ENCODE measurements at places on chromosomes 4 and X. TPM values are rescaled to one million over a fixed set of nuclear protein-coding genes. Genes with fewer than 3 reads are reported as not detected.
A peak's percentile ranks its signal among the peaks of the same experiment; 100 is the strongest.

ADH4 gene
- not detected for total RNA-seq

SPARCL1 gene
- not detected for total RNA-seq

NAP1L5 gene
- 3.9 TPM for total RNA-seq

GRCh38 chr4:16202598-16202997 lies 23.7 kb downstream of the TAPT1 start:
- H3K27me3 ChIP-seq = no peaks in the 10 kb centered on the region
- no peak for DNase-seq
- no peak overlapping the region for H3K4me3 ChIP-seq
- H3K27ac ChIP-seq = no peak overlapping the region
- H3K36me3 ChIP-seq = peaks cover 2% of the 10 kb centered on the region
- H3K4me1 ChIP-seq = no peaks in the 10 kb centered on the region

DNA sequence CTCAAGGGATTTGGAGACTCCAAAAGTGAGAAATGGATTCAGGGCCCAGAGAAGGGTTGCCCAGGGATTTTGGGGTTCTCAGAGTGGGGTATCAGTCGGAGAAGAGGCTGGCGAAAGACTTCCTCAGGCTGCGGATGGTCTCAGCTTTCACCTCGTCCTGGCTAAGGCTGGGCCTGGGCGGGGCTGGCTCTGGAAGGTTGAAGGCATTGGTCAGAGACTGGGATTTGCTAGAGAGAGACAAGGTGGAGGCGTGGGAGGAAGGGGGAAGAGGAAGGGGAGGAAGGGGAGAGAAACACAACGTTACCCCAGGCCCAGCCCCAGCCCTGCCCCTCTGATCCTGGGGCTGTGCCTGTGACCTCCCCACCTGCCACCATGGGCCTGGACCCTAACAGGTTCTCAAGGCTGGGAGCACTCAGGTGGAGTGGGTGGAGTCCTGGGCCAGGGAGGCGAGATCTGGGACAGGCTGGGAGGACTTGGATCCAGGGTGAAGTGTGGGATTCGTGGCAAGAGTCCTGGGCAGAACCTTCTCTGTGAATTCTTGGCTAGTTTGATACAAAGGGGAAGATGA lies 9.4 kb upstream of the TIMP1 start:
- peaks cover 17% of the 10 kb centered on the region for H3K4me1 ChIP-seq
- peaks cover 21% of the 10 kb centered on the region for H3K36me3 ChIP-seq
- H3K27me3 ChIP-seq = no peaks in the 10 kb centered on the region
- H3K27ac ChIP-seq = peak overlapping the region; percentile 68
- no peak overlapping the region for H3K4me3 ChIP-seq

DNA sequence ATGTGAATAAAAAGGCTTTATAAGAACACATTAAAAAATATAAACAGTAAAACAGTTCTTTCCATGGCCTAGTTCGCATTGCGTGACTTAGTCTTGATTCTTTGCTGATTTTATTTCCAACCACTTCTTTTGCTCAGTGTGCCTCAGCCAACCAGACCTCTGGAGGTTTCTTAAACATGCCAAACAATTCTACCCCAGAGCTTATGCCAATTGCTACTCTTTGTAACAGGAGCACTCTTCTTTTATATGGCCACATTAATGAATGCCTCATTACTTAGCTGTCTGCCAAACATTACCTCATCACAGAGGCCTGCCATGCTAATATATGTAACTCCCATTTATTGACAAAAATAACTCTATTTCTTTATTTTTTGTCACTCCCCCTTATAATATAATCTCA lies 202.3 kb downstream of the NDST4 start:
- H3K4me3 ChIP-seq = no peak overlapping the region
- no peak overlapping the region for H3K27ac ChIP-seq
- no peaks in the 10 kb centered on the region for H3K4me1 ChIP-seq

- H3K4me1 ChIP-seq = no peaks in the 10 kb centered on the region
- no peak for DNase-seq
- H3K4me3 ChIP-seq = no peak overlapping the region
Measured at GRCh38 chrX:32448945-32449344, 762.4 kb downstream of the DMD start.

- DNase-seq = no peak
- no peak within 1 kb of the TSS for H3K27ac ChIP-seq
- H3K4me1 ChIP-seq = no peaks in the 10 kb centered on the region
- H3K4me3 ChIP-seq = peak within 1 kb of the TSS; percentile 86
- no peaks in the 10 kb centered on the region for H3K36me3 ChIP-seq
- peaks cover 27% of the 10 kb centered on the region for H3K27me3 ChIP-seq
Measured at GRCh38 chr4:155666344-155667221, at the start of gene GUCY1A1. Gene GUCY1A1 (plus strand): TSS chr4:155666848. CDS start chr4:155696868, 30,020 bp downstream.

GRCh38 chrX:153507484-153508178 lies 9.8 kb upstream of the ATP2B3 start:
- no peak overlapping the region for H3K4me3 ChIP-seq
- H3K36me3 ChIP-seq = peaks cover 1% of the 10 kb centered on the region
- peak; percentile 58 for DNase-seq
- no peak overlapping the region for H3K27ac ChIP-seq

DNA sequence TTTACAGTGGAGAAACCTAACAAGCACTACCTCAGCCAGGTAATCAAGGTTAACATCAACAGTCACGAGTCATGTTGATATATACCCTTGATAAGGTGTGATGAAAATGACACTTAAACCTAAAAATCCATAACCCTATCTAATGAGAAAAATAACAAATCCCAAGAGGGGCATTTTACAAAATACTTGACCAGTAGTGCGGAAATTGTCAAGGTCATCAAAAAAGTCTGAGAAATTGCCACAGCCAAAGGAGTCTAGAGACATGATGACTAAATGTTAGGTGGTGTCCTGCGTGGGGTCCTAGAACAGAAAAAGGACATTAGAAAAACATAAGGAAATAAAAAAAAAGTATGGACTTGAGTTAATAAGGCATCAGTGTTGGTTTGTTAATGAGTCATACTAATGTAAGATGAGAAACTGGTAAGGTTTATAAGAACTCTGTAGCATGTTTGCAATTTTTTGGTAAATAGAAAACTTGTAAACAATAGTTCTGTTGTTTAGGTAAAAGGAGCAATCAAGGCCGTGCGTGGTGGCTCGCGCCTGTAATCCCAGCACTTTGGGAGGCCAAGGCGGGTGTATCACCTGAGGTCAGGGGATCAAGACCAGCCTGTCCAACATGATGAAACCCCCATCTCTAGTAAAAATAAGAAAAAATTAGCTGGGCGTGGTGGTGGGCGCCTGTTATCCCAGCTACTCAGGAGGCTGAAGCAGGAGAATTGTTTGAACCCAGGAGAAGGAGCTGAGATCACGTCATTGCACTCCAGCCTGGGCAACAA lies 2.9 kb downstream of the RPL36A start:
- no peaks in the 10 kb centered on the region for H3K4me1 ChIP-seq
- no peak overlapping the region for H3K4me3 ChIP-seq
- DNase-seq = no peak
- H3K27me3 ChIP-seq = 0 out of 2 replicates have a peak, but pooled peaks cover 2% of the 10 kb centered on the region

DNA sequence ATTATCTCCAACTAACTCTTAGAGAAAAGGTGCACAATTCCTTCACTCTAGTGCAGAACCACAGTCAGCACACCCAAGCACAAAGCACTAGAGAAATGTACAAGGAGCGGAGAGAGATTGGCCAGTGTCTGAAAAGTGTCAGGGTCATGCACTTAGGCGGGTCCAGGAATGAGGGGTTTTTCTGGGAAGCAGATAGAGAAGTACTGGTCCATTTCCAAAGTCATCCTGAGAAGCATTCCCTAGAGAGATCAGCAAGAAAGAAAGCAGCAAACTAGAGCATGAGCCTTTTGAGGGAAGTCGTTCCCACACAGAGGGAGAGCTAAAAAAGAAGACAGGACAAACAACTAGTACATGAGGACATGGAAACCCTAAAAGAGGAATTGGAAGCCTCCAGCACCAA lies 168.1 kb upstream of the MAP3K15 start:
- no peaks in the 10 kb centered on the region for H3K36me3 ChIP-seq
- no peak for DNase-seq
- peaks cover 8% of the 10 kb centered on the region for H3K4me1 ChIP-seq
- no peaks in the 10 kb centered on the region for H3K27me3 ChIP-seq
- no peak overlapping the region for H3K4me3 ChIP-seq

GRCh38 chr4:17766826-17767458 lies 14.5 kb downstream of the FAM184B start:
- H3K4me1 ChIP-seq = no peaks in the 10 kb centered on the region
- DNase-seq = no peak
- H3K27ac ChIP-seq = no peak overlapping the region
- H3K27me3 ChIP-seq = no peaks in the 10 kb centered on the region
- no peaks in the 10 kb centered on the region for H3K36me3 ChIP-seq
- H3K4me3 ChIP-seq = no peak overlapping the region

Measured in IMR-90 (cell line).